ENCODE measurements at places on chromosomes 2 and 18. TPM values are rescaled to one million over a fixed set of nuclear protein-coding genes. Genes with fewer than 3 reads are reported as not detected.
A peak's percentile ranks its signal among the peaks of the same experiment; 100 is the strongest.

Gene ADGRF3
- 0.07 TPM for total RNA-seq

Gene POTEJ
- not detected for total RNA-seq

Gene ANKRD30B
- not detected for total RNA-seq

Gene DOK6
- 1.9 TPM for total RNA-seq

Gene EVX2
- not detected for total RNA-seq

Gene GPR45
- not detected for total RNA-seq

DNA sequence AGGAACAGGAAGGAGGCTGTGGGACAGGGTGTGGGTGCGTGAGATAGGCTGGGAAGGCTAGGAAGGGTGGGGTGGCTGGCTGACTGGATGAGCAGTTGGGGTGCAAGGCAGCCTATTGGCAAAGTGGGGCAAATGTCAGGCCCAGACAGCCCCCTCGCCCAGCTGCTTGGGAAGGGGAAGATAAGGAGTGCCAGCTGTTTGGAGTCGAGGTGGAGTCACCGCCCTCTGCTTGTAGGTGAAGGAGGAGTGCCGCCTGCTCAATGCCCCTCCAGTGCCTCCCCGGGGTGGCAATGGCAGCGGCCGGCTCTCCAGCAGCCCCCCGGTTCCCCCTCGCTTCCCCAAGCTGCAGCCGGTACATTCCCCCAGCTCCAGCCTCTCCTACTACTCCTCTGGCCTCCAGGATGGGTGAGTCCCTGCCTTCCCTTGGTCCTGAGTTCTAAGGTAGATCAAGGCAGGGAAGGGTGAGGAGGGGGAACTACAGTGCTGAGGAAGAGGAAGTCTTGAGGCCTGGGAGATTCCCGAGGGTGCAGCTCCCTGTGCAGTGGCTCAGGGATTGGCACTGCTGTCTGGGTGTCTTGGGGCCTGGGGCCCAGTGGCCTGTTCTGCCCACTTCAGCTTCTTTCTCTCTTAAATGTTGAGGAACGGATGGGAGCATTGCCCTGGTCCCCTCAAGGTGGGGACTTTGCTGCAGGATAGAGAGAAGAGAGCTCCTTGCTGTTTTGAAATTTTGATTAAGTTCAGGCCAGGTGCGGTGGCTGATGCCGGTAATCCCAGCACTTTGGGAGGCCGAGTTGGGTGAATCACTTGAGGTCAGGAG, 13.3 kb downstream of the GAREM2 start:
- no peak for DNase-seq
- H3K36me3 ChIP-seq = peaks cover 8% of the 10 kb centered on the region
- peak overlapping the region; percentile 68 for H3K4me3 ChIP-seq

DNA sequence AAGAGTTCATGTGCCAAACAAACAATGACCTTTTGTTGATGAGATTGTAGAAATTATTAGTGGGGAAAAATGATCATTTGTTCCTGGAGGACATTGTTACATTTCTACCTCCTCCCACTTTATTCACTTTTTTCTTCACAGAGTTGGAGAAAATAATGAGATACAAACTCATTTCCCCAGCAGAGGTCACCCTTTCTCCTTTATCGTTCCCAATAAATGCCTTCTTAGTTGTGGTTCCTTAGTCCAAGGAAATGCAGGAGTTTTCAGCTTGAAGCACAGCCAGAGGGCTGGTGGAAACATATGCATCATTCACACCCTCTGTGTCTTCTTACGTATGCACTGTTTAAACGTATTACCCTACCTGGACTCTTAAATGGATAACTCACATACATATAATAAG, 108.8 kb downstream of the SLC4A3 start:
- no peak overlapping the region for H3K4me3 ChIP-seq
- H3K27ac ChIP-seq = no peak overlapping the region
- no peaks in the 10 kb centered on the region for H3K4me1 ChIP-seq
- no peak for DNase-seq
- no peaks in the 10 kb centered on the region for H3K36me3 ChIP-seq

DNA sequence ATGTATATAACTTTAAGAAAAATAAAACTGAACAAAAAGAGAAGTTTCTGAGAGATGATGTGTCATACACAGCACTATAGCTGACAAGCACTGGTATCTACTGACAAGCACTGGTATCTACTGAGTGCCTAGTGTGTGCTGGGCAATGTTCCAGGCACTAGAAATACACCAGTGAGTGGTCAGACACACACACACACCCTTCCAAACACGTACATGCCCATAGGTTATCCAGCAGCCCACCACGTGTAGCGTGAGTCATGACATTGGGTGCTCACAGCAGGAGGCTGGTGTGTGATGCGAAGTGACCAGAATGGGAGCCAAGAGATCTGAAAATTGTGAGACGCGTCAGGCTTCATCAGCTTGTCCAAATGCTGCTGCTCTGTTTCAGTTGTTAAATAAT, 12.2 kb upstream of the GNAL start:
- H3K36me3 ChIP-seq = no peaks in the 10 kb centered on the region
- H3K4me3 ChIP-seq = no peak overlapping the region
- no peak overlapping the region for H3K27ac ChIP-seq
- H3K27me3 ChIP-seq = no peaks in the 10 kb centered on the region

- no peak overlapping the region for H3K27ac ChIP-seq
- no peaks in the 10 kb centered on the region for H3K4me1 ChIP-seq
- DNase-seq = no peak
- H3K4me3 ChIP-seq = no peak overlapping the region
- H3K27me3 ChIP-seq = no peaks in the 10 kb centered on the region
Measured at GRCh38 chr2:220880623-220881596, 691.2 kb downstream of the EPHA4 start.

- H3K27me3 ChIP-seq = no peaks in the 10 kb centered on the region
- H3K4me3 ChIP-seq = no peak overlapping the region
- no peaks in the 10 kb centered on the region for H3K36me3 ChIP-seq
- no peaks in the 10 kb centered on the region for H3K4me1 ChIP-seq
Measured at GRCh38 chr2:58155160-58155778, 85.9 kb downstream of the FANCL start.

DNA sequence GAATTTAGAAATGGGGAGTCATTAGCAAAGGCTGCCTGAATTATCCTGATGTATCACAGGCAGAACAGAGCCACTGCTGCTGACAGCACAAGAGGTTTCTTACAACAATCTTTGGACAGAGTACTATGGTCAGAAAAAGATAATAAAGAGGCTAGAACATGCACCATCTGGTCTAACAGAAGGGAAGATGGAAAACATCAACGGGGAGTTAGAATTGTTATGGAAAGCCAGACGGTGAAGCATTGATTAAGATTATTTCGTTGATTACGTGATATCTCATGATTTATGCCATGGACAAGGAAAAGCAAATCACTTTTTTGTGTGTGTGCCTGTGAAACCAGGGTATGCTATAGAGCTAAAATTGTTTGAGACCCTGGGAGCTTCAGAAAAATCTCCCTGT, 409.4 kb upstream of the ETAA1 start:
- DNase-seq = no peak
- H3K27me3 ChIP-seq = no peaks in the 10 kb centered on the region
- H3K4me3 ChIP-seq = no peak overlapping the region
- H3K4me1 ChIP-seq = no peaks in the 10 kb centered on the region
- H3K27ac ChIP-seq = no peak overlapping the region
- no peaks in the 10 kb centered on the region for H3K36me3 ChIP-seq

- no peak overlapping the region for H3K4me3 ChIP-seq
- no peaks in the 10 kb centered on the region for H3K36me3 ChIP-seq
- DNase-seq = no peak
- no peak overlapping the region for H3K27ac ChIP-seq
- H3K27me3 ChIP-seq = no peaks in the 10 kb centered on the region
Measured at GRCh38 chr2:184203661-184204060, 394.7 kb upstream of the ZNF804A start.

DNA sequence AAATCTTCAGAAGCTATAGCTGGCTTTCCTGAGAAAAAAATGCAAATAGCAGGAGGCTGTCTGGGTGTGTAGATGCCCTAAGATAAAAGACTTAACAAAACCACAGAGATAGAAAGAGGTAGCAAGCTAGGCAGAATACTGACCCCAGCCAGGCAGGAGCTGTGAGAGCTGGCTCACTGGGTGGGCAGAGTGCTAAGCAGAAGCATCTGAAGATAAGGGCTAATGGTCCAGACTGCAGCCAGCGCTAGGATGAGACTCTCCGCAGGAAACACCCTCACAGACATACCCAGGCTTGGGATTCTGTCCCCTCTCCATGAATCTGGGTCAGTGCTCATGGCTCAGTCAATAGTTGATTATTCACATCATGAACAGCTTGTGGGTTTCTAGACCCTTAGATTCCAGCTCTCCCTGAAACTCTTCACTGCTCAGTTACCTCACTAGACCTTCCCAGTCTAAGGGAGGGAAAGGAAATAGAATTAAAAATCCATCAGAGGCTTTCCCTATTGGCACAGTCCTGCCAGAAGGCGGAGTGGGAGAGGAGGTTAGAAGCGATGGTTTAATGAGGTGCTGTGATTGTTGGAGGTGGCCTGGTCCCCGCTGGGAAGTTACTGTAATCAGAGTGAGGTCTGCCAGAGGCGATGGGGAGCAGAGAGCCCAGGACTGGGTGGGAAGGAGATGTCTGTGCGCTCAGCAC, 21.4 kb upstream of the CCBE1 start:
- peaks cover 17% of the 10 kb centered on the region for H3K4me1 ChIP-seq
- DNase-seq = no peak
- no peaks in the 10 kb centered on the region for H3K27me3 ChIP-seq
- no peak overlapping the region for H3K4me3 ChIP-seq
- no peaks in the 10 kb centered on the region for H3K36me3 ChIP-seq

DNA sequence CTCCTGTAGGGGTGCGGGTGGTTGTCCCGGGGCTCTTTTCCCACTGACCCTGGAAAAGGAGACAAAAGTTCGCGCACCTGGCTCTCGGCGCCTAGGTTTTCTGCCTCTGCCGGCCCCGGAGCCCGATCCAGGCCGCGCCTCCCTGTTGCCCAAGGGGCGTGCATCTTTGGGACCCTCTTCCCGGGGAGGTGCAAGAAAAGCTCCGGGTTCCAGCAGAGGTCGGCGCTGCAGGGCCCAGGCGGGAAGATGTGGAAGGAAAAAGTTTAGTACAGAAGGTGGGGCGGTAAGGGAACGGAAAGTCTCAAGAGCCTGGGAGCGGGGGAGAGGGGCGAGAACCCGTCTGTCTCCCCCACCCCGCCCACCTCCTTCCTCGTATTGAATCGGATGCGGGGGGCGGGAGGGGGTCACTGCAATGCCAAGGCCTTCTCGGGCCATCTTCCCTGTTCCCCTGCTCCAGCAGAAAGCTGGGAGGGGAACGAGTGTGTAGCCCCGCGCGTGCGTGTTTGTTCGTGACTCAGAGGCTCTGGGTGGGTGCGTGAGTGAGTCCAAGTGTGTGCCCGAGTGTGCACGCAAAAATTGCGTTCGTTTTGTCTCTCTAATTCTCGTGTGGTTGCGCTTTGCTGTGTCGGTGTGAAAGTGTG, 6.3 kb upstream of the EN1 start:
- no peaks in the 10 kb centered on the region for H3K36me3 ChIP-seq
- no peak overlapping the region for H3K27ac ChIP-seq
- DNase-seq = no peak
- H3K27me3 ChIP-seq = peaks cover 96% of the 10 kb centered on the region
- H3K4me1 ChIP-seq = peaks cover 13% of the 10 kb centered on the region

DNA sequence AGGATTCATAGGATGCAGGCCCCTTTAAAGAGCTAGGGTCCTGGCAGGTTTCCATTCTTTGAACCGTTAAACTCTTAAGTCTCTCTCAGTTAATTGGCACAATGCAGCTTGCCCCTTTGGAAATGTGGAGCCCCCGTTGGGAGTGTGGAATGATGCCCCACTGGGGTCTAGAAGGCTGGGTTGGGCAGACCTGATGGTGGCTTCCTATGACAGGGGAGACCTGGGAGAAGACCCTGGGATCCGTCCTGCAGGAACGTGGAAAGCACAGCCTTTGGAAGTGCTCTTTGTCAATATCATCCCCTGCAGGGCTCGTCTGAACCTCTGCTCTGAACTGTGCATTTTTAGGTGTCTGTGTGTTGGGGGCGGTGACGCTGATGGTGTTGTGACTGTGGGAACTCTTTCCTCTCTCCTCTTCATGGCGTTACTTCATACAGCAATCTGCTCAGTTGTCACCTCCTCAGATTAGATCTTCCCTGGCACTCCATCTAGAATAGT, 190.6 kb downstream of the MYCN start:
- H3K4me1 ChIP-seq = no peaks in the 10 kb centered on the region
- no peak overlapping the region for H3K27ac ChIP-seq
- no peak overlapping the region for H3K4me3 ChIP-seq
- no peaks in the 10 kb centered on the region for H3K36me3 ChIP-seq

GRCh38 chr2:161217597-161218185, 57.5 kb downstream of the TANK start:
- no peak overlapping the region for H3K27ac ChIP-seq
- H3K4me3 ChIP-seq = no peak overlapping the region
- no peaks in the 10 kb centered on the region for H3K36me3 ChIP-seq
- no peaks in the 10 kb centered on the region for H3K4me1 ChIP-seq

DNA sequence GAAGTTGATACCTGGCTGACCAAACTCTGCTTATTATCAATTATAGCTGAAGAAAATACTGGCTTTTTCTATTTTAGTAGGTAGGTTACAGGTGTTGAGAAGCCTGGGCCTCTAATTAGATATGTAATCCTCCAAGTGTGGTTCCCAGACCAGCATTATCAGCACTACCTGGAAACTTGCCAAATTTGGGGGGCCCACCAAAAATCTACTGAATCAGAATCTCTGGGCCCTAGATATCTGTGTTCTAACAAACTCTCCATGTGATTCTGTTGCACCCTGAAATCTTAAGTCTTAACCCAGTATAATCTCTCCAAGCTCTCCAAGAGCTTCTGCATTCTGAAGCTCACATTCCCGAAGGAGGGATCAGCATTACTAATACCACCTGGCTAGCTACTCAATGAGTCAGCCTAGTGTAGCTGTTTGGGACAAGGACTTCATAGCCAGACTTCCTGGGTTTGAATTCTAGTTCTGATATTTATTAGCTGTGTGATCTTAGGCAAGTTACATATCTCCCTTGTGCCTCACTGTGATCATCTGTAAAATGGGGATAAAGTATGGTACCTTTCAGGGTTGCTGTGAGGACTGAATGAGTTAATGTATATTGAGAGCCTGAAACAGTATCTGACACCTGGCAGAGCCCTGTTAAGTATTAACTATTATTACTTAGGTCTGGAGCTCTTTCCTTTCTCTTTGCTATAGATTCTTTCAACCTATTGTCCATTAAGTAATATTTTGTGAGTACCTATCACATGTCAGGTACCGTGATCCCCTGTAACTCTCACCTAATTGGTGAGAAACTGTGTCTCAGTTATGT, 94.1 kb upstream of the CD302 start:
- no peak overlapping the region for H3K27ac ChIP-seq
- H3K4me3 ChIP-seq = no peak overlapping the region
- H3K36me3 ChIP-seq = no peaks in the 10 kb centered on the region
- H3K27me3 ChIP-seq = no peaks in the 10 kb centered on the region
- no peak for DNase-seq
- no peaks in the 10 kb centered on the region for H3K4me1 ChIP-seq
